Right lung (tissue), 10 donors: ENCODE measurements at places on chromosomes 11 and 22. TPM values are rescaled to one million over a fixed set of nuclear protein-coding genes. Genes with fewer than 3 reads are reported as not detected.

The KCNC1 gene
- polyA plus RNA-seq = 0.72 TPM

The TMPRSS13 gene
- 9.4 TPM for polyA plus RNA-seq

The RTN4RL2 gene
- polyA plus RNA-seq = 1.6 TPM

The LRRC10B gene
- 2.0 TPM for polyA plus RNA-seq

The FAM76B gene
- polyA plus RNA-seq = 39.4 TPM

The GAS2L1 gene
- 7.2 TPM for polyA plus RNA-seq

The OR2AG2 gene
- not detected for polyA plus RNA-seq

The RIMBP3C gene
- polyA plus RNA-seq = 0.22 TPM

The GAB4 gene
- polyA plus RNA-seq = not detected
